Inflammatory macrophage (primary cell): ENCODE measurements at places on chromosomes 3 and 15.

DNA sequence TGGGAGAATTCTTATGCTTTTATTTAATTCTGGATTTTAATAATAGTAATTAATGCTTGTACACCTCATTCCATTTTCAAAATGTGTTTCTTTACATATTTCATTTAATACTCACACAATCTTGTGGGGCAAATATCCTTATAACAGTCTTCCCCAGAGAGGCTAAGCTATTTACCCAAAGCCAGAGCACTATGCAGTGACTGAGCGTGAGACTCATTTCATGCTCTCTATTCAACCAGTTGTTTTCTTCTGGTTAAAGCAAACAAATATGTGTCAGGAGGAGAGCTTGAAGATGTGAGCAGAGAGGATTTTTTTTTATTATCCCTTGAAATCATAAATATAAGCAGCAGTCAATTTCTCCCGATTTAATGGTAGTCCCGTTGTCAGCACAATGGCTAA lies 548.3 kb upstream of the TBL1XR1 start:
- DNase-seq: no peak

- DNase-seq: no peak
Measured at GRCh38 chr3:46280105-46280797, 38.0 kb downstream of the CCR3 start.

- peak; percentile 74 for DNase-seq
Measured at GRCh38 chr3:124688581-124689454, 41.4 kb upstream of the UMPS start.

DNA sequence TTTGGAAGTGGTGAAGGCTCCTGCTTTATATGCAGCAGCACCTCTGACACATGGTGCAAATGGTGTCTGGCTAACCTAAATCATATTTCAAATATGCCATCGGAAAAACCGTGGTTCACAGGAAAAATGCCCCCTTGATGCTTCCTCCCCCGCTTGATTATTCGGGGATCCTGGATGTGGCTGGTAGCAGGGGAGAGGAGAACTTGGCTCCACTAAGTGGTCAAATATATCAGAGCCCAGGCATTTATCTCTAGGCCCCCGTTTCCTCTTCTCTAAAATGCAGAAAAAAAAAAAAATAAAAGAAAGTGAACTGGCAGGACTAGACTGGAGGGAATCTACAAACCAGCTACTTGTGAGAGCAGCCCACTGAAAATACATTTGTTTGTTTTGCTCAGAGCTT lies 18.2 kb upstream of the ATP2B2 start:
- no peak for DNase-seq

DNA sequence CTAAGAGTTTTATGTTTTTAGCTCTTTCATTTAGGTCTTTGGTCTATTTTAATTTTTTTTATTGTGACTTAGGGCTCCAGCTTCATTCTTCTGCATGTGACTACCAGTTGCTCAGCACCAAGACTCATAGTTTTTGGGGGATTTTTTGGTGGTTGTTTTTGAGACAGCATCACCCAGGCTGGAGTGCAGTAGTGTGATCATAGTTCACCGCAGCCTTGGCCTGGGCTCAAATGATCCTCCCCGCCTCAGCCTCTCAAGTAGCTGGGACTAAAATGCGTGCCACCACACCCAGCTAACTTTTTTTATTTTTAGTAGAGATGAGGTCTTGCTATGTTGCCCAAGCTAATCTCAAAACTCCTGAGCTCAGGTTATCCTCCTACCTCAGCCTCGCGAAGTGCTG lies 19.4 kb downstream of the CDV3 start:
- no peak for DNase-seq

- no peak for DNase-seq
Measured at GRCh38 chr3:23073724-23074305, 129.3 kb upstream of the UBE2E2 start.

GRCh38 chr3:174620138-174620537 lies 239.0 kb upstream of the NAALADL2 start:
- no peak for DNase-seq

DNA sequence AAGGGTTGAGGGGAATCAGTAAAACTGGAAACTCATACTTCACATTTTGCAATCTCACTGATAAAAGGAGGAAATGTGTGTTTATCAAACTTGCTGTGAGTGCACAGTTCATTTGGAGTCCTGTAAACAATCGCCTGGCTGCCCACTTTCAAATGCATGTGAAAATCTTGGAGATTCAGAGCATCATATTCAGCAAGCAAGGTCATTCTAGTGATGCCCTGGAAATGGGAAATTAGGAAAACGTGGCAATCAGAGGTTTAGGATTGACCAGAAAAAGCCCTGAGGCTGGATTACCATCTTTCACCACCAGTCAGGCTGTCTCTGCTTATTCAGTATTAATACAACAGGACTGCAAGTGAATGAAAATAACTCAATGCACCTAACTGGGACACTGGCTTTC lies 23.9 kb downstream of the DPH6 start:
- DNase-seq: no peak

- no peak for DNase-seq
Measured at GRCh38 chr3:99818818-99819217, 1.2 kb downstream of the CMSS1 start.

DNA sequence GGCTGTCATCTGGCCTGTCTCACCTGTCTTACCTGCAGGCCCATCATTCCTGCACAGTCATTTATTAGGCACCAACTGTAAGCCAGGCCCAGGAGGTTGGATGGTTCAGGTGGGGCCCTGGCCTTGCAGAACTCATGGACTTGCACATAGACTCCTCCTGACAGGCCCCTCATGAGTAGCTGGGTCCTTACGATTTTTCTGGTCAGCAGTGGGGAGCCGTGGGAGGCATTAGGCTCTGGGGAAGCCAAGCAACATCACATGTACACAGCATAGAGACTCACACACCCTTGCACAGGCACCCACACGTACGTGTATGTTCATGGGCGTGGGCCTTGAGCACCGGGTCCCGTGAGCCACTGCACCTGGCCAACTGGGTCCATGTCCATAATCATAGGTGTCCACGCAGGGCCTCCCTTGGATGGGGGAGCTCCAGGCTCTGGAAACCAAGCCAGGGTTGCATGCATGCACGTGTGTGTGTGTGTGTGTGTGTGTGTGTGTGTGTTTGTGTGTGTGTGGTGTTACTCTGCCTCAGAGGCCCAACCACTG lies 20.3 kb downstream of the CISH start:
- peak; percentile 89 for DNase-seq

DNA sequence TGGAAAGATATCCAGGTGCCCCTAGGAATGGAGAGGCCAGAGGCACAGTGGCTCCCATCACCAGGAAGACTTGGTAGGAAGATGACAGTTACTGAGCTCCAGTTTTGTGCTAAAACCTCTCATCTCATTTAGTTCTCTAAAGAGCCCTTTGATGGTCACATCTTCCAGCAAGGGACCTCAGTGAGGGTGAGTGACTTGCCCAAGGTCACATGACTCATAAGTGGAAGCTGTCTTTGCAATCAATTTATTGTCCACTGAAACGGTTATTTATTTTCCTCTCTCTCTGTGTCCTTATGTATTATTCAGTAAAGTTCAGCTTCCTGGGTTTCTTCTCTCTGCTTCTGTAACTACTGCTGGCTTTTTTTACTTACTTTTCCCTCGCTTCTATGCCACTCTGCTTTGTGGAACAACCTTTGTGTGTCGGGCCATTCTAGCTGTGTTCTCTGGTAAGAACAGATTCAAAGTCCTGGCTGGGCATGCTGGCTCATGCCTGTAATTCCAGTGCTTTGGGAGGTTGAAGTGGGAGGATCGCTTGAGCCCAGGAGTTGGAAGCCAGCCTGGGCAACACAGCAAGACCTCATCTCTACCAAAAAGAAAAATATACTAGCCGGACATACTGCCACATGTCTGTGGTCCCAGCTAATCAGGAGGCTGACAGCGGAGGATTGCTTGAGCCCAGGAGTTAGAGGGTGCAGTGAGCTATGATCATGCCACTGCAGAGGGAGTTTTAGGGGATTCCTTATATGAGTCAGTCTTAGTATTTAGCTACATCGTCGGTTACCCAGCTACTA lies 55.9 kb downstream of the PDIA5 start:
- DNase-seq: no peak

- DNase-seq: no peak
Measured at GRCh38 chr3:112793326-112794081, 53.2 kb downstream of the CD200R1L start.

- DNase-seq: no peak
Measured at GRCh38 chr3:40615110-40615915, 90.6 kb downstream of the ZNF621 start.
